ENCODE measurements at places on chromosomes 13 and 19.
A peak's percentile ranks its signal among the peaks of the same experiment; 100 is the strongest.

- DNase-seq: no peak
These were observed 46.2 kb downstream of the RNASEH2B start for GRCh38 chr13:50955798-50956197.

GRCh38 chr13:110523838-110524540 lies 37.5 kb downstream of the RAB20 start:
- no peak for DNase-seq

- no peak for DNase-seq
These were observed 384.5 kb upstream of the GPC6 start for GRCh38 chr13:92842145-92842544.

DNA sequence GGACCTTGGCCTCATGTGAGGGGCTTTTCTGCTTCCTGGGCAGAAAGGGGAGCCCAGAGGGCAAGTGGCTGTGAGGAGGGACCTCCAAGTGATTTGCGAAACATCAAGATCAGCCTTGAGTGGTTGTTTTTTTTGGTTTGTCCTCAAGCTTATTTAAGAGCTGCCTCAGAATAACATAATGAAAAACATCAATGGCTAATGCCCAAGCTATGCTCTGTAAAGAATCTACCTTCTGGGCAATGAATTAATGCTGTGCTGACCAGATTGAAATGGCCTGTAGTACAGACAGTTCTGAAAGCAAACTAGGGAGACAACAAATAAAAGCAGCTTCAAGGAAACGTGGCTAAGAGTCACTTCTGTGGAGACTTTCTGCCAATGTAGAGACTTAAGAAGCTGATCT lies 8.3 kb downstream of the TMEM255B start:
- no peak for DNase-seq

GRCh38 chr19:608155-609003 lies 18.7 kb downstream of the HCN2 start:
- DNase-seq: no peak

DNA sequence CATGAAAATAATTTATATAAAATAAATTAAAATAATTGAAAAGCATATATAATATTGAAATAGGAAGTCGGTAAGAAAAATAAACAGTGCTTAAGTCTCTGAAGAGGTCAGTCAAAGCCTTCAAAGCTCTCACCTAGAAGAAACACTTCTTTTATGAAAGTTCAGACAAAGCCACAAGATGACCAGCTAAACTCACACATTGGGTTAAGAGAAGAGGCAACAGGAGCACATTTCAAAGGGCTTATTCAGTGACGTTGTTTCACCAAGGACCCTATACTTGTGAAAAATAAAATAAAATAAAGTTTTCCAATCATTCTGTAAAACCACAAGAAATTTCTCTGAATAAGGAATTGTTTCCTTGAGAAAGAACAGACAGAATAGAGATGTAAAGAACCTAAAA lies 2.5 kb upstream of the ITM2B start:
- DNase-seq: no peak

GRCh38 chr19:1183543-1184172 lies 9.6 kb upstream of the SBNO2 start:
- no peak for DNase-seq

- peak; percentile 71 for DNase-seq
These were observed 123.9 kb downstream of the SLC7A1 start for GRCh38 chr13:29471551-29471950.

DNA sequence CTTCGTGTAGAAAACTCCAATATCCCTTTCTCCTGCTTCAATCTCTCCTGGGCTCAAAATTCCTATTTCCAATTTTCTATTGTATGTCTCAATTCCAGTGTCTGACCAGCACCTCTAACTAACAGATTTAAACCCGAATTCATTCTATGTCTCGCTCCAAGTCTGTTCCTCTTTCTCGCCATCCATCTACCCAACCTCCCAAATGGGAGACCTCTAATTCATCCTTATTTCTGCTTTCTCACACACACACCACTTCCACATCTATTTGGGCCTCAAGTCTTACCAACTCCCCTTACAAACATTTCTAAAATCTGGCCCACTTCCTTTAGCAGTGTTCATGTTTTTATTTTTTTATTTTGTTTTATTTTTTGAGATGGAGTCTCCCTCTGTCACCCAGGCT lies 53.3 kb downstream of the MBD3L2B start:
- no peak for DNase-seq

GRCh38 chr19:12945479-12946091 lies at the start of gene RAD23A:
Gene RAD23A, plus strand, starts transcription at chr19:12945862. Its CDS starts 87 bp downstream, at chr19:12945949.
- DNase-seq: peak; percentile 96

- DNase-seq: no peak
These were observed 137.9 kb upstream of the DACH1 start for GRCh38 chr13:72004784-72005374.

DNA sequence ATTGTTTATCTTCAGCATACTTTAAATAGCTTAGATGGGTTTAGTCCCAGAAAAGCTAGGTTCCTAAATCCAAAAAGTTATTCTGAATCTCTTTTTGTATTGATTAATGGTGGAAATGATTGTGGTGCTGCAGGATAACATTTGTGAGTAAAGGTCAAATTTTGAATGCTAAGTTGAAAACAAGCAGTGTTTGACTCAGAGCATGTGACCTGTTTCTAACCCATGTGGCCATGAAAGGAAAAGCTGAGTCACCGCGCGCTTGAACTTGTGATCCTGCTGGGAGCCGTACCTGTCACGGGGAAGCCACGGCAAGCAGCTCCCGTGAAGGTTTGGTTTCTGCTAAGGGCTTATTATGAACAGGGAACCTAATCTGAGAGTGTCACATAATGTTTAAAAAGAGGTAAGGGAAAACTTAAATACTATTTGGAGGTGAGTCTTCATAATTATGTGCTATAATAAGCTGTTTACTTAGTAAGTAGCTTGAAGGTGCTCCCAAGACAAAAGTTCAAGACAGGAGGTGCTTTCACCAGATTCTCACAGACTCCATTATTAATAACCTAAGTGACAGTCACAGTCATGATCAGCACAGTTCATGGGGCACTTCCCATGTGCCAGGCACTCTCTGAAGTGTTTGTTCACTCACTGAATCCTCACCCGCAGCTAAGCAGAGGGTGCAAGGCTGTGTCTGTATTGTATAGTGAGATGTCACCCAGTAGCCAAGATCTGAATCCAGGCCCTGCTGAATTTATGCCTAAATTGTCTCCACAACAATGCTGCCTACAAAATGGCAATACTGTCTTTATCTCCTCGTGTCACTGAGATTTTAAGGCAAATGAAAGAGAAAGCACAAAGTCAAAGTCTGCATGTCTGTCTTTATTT lies 286.5 kb downstream of the MYO16 start:
- peak; percentile 79 for DNase-seq

DNA sequence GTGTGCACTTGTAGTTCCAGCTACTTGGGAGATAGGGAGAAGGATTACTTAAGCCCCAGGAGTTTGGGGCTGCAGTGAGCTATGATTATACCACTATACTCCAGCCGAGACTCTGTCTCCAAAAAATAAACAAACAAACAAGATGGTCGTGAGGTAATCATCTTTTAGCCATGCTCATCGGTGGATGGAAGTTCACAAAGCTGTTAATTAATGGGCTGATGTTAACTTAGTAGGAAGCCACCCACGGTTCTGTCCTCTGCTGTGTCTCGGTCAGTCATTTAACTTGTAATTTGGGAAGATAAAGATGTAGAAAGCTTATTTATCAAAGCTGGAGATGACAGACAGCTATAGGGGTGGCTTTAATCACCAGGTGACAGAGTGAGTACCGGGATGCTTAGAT lies 64.9 kb downstream of the ARHGEF18 start:
- no peak for DNase-seq

DNA sequence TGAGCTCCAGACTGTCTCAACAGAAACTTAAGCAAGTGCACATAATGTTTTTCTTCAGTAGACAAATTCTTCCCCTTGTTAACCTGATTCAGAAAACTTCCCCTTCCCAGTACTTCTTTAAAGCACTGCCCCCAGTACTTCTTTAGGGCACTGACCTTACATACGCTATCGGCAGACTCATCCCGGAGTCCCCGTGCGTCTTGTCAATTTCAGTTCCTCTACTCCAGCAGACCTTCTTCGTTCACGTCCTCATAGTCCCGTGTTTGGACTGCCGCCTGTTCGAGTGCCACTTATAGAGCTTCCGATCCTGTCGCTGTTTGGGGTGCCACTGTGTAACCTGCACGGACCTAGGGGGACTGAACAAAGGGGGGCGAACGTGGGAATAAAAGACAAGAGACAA lies 29.0 kb downstream of the ZNF627 start:
- no peak for DNase-seq

GRCh38 chr19:3708207-3708931 lies at the start of gene TJP3:
Gene TJP3, plus strand, starts transcription at chr19:3708384. Its CDS starts 20,049 bp downstream, at chr19:3728433.
- no peak for DNase-seq

DNA sequence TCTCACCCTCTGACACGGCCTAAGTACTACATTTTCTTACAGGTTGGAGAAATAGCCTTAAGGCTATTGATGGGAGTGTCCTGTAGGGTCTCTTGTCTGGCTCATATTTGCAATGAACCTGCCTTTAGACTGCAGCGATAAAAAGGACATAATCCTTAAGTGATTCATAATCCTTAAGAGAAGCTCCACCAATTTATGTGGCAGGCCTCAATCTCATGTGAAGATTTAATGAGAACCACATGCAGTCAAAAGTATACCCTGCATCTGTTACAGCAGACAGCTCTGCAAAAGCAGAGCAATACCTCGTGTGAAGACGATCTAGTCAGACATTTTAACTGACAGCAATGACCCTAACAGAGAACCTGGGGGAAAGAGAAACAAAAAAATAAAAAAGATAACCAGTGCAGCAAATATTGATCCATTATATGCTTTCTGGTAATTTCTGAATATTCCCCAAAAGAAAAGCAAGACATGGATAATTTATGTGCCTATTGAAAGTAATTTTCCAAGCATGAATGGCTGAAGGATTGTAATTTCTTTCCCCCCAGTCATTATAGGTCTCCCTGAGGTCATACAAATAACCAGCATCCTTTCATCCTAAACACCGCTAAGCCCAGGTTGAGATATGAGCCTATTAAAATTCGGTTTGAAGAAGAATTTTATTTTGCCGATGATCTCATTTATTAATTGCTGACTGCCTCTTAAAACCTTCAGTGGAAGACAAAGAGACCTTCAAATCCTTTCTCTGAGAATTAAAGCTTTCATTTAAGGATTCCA lies 321.8 kb upstream of the NBEA start:
- DNase-seq: no peak

DNA sequence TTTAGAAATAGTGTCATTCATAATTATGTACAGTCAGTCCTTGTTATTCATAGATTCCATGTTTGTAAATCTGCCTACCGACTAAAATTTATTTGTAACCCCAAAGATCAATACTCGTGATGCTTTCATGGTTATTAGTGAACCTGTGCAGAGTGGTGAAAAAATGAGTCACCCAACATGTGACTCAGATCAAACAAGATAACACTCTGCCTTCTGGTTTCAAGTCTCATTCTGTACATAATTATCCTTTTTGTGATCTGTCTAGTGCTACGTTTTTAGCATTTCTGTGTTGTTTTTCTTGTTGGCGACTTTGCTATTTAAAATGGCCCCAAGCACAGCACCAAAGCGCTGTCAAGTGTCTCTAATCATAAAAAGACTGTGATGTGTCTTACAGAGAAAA lies 274.7 kb downstream of the SUCLA2 start:
- DNase-seq: no peak

- no peak for DNase-seq
These were observed 19.2 kb downstream of the ATP4B start for GRCh38 chr13:113638806-113639205.

GRCh38 chr19:46678110-46678732 lies 17.2 kb upstream of the DACT3 start:
- no peak for DNase-seq

DNA sequence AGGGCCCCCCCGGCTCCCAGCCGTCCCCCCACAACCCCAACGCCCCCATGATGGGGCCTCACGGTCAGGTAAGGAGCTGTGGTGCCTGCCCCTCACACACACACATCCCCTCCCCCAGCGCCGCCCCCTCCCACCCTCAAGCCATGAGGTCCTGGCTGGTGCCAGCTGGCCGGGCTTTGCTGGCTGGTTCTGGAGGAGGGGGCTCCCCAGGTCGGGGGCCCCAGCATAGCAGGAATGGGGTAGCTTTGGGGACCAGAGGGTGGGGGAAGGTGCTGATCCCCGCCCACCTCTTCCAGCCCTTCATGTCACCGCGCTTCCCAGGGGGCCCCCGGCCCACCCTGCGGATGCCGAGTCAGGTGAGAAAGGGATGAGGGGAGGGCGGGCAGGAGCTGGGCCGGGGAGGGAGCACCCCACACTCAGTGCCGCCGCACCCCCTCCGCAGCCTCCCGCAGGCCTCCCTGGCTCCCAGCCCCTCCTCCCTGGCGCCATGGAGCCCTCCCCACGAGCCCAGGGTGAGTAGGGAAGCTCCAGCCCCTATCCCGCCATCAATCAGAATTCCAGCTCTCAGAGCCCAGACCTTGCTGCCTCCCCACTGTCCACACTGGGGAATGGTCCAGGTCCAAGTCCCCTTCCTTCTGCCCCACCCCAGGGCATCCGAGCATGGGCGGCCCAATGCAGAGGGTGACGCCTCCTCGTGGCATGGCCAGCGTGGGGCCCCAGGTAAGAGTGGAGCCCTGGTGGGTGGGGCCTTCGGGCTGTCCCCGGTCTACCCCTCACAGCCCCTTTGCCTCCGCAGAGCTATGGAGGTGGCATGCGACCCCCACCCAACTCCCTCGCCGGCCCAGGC lies 6.4 kb downstream of the ISYNA1 start:
- DNase-seq: no peak

DNA sequence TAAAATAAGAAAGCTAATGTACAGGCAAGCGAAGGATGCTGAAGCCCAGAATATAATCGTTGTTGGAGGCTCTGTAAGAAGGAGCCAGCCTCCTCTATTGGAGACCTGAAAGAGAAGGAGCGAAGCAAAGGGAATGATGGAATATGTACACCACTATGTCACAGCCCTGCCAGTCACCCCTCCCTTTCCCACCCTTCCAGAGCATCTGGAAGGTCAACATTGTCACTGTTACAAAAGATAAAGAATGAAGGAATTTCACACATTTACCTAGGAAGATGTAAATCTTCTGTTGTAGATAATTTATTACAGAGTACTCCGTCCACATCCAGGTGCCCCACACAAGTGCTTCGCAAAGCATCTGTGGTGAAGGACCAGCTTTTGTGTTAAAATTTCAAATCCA lies 39.7 kb upstream of the SACS start:
- DNase-seq: no peak

GRCh38 chr13:23570921-23571315 lies 706 bp downstream of the TNFRSF19 start:
- peak; percentile 25 for DNase-seq

- peak; percentile 17 for DNase-seq
These were observed 12.7 kb downstream of the FOXO1 start for GRCh38 chr13:40653527-40654318.

DNA sequence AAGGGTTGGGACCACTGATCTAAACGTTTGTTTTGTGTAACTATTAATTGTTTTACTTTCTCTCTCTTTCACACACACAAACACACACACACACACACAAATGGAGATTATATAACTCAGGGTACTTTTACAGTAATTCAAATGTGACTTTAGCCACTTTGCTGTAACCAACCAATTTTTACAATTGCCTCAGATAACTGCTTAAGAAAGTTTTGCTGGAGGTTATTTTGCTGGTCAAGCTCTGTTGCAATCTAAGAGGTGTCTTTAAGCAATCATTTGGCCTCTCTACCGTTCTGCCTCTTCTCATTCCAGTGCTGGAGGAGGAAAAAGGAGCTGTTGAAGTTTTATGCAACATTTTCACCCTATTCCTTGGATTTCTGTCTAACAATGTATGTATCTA lies 63.0 kb downstream of the TBC1D4 start:
- peak; percentile 42 for DNase-seq

Measured in OCI-M1 (cell line).